Brain microvascular endothelial cell (primary cell): ENCODE measurements at places on chromosomes 2 and 18.

GRCh38 chr2:207528980-207529329 lies 807 bp upstream of the CREB1 start:
- no peak for DNase-seq

GRCh38 chr2:223007531-223007930 lies 44.5 kb upstream of the KCNE4 start:
- peak; percentile 71 for DNase-seq

DNA sequence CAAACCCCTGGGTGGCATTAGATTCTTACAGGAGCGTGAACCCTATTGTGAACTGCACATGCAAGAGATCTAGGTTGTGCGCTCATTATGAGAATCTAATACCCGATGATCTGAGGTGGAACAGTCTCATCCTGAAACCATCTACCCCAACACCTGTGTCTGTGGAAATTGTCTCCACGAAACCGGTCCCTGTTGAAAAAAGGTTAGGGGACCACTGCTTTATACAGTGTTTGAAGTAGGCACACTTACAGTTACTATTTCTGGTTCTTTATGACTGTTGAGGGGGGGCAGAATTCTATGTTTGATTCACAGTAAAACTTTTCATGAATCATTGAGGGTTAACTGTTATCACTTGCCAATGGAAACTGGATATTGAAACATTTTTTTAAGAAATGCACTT lies 72.0 kb downstream of the RIF1 start:
- no peak for DNase-seq

DNA sequence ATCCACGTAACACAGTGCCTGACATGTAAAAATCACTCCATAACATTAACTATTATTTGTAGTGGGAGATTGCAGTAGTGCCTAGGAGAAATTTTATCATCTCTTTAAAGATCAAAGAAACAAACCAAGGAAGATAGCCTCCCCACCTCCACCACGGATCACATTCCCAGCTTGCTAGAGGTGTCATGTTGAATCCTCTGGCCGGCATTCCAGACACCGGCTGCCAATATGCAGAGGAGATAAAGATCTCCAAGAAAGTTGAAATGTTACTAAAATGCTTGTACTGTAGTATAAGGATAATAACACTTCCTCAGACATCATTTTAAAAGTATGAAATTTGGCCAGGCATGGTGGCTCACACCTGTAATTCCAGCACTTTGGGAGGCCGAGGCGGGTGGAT lies 6.1 kb upstream of the ATG16L1 start:
- no peak for DNase-seq
